ENCODE measurements at places on chromosomes 12 and 14. TPM values are rescaled to one million over a fixed set of nuclear protein-coding genes. Genes with fewer than 3 reads are reported as not detected.

DNA sequence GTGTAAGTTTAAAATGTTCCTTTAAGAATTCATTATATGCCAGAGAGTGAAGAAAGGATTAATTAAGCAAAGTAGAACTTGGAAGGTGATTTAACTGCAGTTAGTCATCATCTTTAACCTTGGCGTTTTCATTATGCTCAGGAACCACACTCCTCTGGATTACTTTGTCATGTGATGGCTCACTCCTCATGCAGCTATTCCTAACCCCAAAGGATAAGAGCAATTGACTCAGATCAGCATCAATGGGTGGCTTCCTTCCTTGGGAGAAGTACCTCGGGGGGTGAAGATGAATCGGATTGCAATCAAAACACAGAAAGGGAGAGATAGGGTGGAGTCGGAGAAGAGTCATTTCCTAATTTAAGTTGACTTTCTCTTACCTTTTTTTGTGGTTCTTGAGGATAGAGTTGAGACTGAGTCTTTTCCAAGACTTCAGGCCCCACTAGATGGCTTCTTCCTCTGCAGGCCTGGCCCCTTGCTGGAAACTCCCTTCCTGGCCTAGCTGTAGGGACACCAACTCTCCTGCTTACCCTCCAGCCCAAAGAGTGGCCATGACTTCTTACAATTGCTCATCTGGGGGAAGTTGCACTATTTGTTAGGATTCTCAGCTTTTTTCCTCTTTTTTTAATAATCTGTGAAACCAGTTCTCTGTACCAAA is 238.6 kb upstream of the DDHD1 start:
- peaks cover 24% of the 10 kb centered on the region for H3K4me1 ChIP-seq
- H3K36me3 ChIP-seq: no peaks in the 10 kb centered on the region
- no peak overlapping the region for H3K4me3 ChIP-seq
- DNase-seq: peak; percentile 86
- H3K27ac ChIP-seq: peak overlapping the region; percentile 65
- H3K27me3 ChIP-seq: no peaks in the 10 kb centered on the region

DNA sequence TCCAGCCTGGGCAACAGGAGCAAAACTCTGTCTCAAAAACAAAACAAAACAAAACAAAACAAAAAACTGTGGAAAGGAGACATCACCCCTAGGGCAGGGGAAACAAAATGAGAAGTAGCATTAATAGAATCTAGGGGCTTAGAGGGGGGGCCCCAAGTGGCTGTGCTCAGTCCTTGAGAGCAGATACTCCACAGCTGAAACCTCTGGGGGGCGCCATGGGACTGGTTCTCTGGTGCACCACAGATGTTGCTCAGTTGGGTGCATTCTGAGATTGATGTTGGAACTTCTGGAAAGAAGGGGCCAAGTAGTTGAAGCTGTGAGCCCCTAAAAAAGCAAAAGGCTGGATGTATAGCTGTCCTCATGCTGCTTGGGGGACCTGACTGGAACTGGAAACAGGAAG is 11.8 kb upstream of the SYNE2 start:
- no peaks in the 10 kb centered on the region for H3K27me3 ChIP-seq
- H3K4me3 ChIP-seq: no peak overlapping the region
- no peaks in the 10 kb centered on the region for H3K36me3 ChIP-seq
- peak; percentile 32 for DNase-seq
- no peak overlapping the region for H3K27ac ChIP-seq

DNA sequence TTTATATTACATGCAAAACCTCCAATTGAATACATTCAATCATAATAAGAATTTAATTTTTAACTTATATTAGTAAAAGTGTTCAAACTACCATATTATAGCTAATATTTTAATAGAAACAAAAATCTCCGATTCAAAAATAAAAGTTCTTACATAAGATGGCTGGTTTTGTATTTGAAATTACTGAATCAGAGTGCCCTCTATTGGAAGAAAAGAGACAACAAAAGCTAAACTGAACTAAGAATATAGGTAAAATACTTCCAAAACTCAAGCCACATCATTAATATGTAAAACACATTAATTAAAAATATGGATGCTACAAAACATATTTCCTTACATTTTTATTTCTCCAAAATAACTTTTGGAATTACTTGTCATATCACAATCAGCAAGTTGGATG is 120.3 kb downstream of the GARIN6 start:
- peak; percentile 53 for DNase-seq
- H3K27ac ChIP-seq: no peak overlapping the region
- H3K4me3 ChIP-seq: no peak overlapping the region

GRCh38 chr14:60641742-60642269 is 7.5 kb downstream of the SIX1 start:
- H3K4me3 ChIP-seq: no peak overlapping the region
- H3K27me3 ChIP-seq: no peaks in the 10 kb centered on the region
- H3K36me3 ChIP-seq: 0 out of 2 replicates have a peak, but pooled peaks cover 7% of the 10 kb centered on the region
- no peak for DNase-seq

- no peaks in the 10 kb centered on the region for H3K27me3 ChIP-seq
- H3K4me3 ChIP-seq: no peak overlapping the region
- no peaks in the 10 kb centered on the region for H3K36me3 ChIP-seq
- H3K4me1 ChIP-seq: no peaks in the 10 kb centered on the region
Observed at GRCh38 chr12:89058402-89058801, 293.9 kb downstream of the DUSP6 start.

TC2N gene
- total RNA-seq: 6.2 TPM

GRCh38 chr12:80754274-80754673 is 37.6 kb downstream of the MYF5 start:
- H3K4me3 ChIP-seq: no peak overlapping the region
- no peaks in the 10 kb centered on the region for H3K4me1 ChIP-seq
- DNase-seq: no peak
- peaks cover 13% of the 10 kb centered on the region for H3K27me3 ChIP-seq

PIWIL1 gene
- total RNA-seq: not detected

- peaks cover 22% of the 10 kb centered on the region for H3K4me1 ChIP-seq
- H3K27ac ChIP-seq: no peak overlapping the region
- no peak for DNase-seq
- no peaks in the 10 kb centered on the region for H3K36me3 ChIP-seq
- H3K4me3 ChIP-seq: peak overlapping the region; percentile 99
Observed at GRCh38 chr12:122964439-122965257, 1.6 kb downstream of the ABCB9 start.

- no peaks in the 10 kb centered on the region for H3K4me1 ChIP-seq
- H3K4me3 ChIP-seq: no peak overlapping the region
- H3K27ac ChIP-seq: no peak overlapping the region
- H3K27me3 ChIP-seq: no peaks in the 10 kb centered on the region
Observed at GRCh38 chr12:104505095-104505818, 48.5 kb downstream of the CHST11 start.

SNRNP35 gene
- total RNA-seq: 22.9 TPM
